HAP-1 (cell line): ENCODE measurements at places on chromosomes 6 and 20.

GRCh38 chr6:54737247-54737646 is 109.3 kb upstream of the FAM83B start:
- peak; percentile 47 for DNase-seq

- DNase-seq: no peak
Measured at GRCh38 chr6:133634474-133634873, 254.4 kb upstream of the TCF21 start.

- DNase-seq: no peak
Measured at GRCh38 chr20:31909253-31910070, 39.0 kb downstream of the TTLL9 start.

- no peak for DNase-seq
Measured at GRCh38 chr6:104428184-104428583, 431.5 kb downstream of the HACE1 start.

DNA sequence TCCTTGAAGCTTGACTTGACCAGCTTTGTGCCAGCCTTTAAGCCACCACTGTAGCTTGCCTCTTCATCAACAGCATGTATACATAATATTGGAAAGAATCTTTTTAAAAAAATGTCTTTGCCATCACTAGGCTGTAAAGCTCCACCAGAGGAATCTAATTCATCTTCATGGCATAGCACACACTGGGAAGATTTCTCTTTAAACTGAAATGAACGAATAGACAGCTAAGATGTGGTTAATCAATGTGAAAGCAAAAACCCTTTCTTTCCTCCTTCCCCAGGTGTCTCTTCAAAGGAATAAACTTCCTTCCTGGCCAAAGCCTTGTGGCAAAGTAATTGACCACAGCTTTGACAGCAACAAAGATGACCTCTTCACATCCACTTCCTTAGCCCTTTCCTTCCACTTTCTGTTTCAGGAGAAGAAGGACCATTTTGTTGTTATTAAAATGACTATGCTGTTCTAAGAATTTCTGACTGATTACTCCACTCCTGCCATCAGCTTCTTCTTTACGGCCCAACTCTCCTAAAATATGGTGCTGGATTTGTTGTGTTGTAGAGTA is 428.7 kb upstream of the SOX4 start:
- DNase-seq: no peak

DNA sequence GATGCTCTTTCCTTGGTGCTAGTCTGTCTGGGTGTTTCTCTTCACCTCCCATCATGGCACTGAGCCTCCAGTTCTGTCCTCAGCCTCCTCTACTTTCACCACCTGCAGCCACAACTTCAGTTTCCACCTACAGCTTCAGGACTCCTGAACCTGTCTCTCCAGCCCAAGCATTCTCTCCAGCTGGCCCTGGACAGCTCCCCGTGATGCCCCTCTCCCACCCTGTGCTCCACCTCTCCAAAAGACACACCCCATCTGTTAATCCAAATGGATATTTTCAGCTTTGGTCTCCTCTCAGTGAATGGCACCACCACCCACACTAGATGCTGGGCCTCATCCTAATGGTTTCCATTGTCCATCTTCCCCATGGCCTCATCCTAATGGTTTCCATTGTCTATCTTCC is 79.5 kb upstream of the NEDD9 start:
- no peak for DNase-seq

DNA sequence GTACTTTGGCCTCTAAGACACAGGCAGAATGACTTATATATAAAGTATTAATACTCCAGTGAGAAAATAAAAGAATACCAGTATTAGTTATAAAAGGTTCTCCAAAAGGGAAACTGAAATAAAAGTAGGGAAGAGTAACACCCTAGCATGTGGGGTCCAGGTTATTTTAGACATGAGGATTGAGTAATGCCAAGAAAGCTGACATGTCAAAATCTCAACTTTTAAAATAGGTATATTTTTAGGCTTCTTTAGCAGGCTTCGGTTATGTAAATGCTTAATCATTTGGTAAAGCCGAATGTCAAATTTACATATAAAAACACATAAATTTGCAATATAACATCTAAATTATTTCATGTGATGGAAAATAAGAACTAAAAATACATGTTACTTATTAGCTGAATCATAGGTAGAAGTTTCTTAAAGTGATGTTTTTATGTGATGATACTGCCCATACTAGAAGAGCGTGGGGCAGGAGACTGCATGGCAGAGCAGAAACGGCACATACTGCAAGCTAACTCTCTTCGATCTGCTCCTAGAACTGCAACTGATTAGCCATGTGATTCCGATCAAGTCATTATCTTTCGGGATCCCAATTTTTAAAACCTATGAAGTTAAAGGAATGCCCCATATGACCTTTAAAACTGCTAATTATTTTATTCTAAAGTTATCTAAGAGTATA is 129.4 kb upstream of the DST start:
- DNase-seq: no peak

DNA sequence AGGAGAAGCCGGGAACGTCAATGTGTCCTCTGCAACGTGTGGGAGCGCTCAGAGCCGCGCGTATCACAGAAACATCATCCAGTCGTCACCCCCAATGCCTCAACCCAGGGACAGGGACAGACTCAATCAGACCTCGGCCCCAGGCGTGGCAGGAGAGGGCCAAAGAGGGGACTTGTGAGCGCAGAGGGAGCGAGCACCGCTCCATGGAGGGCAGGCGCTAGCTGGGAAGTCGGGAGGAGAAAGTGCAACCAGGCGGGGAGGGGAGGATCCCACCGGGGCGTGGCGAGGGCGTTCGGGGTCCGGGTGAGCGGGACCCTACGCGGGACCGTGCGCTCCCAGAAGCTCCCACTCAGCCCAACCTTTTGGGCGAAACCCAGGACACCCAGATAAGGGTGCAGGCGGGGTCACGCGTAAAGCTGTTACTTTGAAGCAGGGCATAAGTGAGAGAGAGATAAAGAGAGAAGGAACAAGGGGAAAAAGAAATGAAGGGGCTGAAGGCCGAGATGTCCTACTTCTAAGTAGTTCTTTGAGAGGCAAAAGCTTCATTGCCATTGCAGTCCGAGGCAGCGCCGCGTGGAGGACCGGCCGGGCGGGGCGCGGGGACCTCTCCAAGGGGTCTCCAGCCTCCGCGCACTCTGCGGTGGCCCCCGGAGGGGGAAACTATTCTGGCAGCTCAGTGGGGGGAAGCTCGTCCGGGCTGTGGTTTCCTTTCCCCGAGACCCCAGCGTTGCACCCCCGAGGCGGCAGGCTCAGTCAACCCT is 862 bp upstream of the SOBP start:
- DNase-seq: peak; percentile 85

DNA sequence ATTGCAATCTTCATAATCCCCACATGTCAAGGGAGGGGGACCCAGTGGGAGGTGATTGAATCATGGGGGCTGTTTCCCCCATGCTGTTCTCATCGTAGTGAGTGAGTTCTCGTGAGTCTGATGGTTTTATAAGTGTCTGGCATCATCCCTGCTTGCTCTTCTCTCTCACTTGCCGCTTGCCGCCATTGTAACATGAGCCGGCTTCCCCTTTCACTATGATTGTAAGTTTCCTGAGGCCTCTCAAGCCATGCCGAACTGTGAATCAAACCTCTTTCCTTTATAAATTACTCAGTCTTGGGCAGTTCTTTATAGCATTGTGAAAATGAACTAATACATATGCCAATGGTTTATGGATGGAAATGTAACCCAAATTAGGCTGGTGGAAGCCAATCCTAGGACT is 109.4 kb upstream of the AKAP12 start:
- no peak for DNase-seq

GRCh38 chr20:50610212-50610718 is 81.1 kb downstream of the RIPOR3 start:
- no peak for DNase-seq

GRCh38 chr20:3778976-3779375 is 2.3 kb downstream of the SPEF1 start:
- DNase-seq: no peak

DNA sequence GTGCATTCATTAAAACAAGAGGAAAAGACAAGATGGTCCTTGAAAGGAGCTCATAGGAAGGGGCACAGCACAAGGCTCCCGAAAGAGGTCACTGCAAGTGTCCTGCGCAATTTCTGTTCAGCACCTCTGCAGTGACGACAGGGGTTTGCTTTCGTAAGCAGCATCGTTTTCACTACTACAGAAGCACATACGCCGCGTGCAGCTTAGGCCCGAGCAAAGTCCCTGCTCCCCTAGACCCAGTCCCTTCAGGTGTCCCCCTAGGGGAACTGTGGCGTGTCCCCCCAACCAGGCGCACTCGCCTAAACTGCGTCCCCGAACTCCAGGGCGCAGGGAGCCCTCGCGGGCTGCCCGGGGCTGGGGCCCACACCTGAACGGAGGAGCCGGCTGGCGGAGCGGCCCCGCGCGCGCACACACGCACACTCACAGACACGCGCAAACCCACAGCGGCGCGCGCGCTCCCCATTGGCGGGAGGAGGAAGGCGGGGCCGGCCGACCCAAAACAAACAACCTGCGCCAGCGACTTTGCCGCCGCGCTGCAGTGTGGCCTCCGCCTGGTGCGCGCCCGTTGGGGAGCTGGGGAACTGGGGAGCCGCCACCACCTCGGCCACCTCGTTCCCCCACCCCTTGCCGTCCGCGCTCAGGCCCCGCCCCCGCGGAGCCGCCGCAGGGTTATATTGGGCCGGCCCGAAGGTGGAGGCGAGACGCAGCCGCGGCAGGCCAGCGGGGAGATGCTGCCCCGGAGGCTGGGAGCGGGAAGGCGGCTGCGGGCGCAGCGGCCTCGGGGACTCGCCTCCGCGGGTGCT is at the start of gene FOXQ1:
TSS of gene FOXQ1 (plus strand) at position 699 of the 803 bp plus-strand sequence. CDS start 607 bp downstream, outside the sequence.
- no peak for DNase-seq

GRCh38 chr20:49846206-49846807 is 33.7 kb downstream of the SLC9A8 start:
- DNase-seq: peak; percentile 73

DNA sequence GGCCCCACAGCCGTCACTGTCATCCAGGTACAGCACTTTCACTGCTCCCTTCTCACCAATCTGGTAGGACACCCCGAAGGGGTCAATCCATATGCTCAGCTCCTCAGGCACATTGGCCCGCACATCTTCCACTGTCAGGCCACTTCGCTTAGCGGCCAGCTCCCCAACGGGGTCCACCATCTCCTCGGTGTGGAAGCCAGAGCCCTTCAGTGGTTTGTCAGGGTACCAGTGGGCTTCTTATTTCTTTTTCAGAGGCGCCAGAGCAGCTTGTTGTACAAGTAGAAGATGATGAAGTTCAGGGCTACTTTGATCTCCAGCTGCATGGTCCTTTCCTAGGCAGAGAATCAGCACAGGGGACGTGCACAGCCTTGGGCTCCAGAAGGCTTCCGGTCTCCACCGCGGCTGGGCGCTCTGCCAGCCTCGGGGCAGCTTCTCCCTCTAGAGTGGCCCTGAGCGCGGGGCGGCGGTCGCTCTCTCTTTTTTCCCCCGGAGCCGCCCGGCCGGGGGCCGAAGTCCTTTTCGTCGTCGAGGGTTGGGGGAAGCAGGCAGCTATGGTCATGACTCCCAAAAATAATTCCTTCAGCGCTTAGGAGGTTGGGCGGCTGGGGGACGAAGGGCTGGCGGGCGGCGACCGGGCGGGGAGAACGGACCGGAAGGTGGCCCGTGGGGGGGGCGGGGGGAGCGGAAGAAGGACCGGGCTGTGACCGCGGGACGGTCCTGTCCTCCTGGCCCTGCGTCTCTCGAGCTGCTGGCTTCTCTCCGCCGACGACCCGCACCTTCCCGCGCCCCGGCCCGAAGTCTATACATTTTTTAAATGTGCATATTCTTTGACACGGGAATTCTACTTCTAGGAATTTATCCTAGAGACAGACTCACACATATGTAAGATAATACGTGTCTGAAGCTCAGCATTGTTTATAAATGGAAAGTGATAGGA is 6.5 kb upstream of the ZSCAN9 start:
- peak; percentile 78 for DNase-seq

DNA sequence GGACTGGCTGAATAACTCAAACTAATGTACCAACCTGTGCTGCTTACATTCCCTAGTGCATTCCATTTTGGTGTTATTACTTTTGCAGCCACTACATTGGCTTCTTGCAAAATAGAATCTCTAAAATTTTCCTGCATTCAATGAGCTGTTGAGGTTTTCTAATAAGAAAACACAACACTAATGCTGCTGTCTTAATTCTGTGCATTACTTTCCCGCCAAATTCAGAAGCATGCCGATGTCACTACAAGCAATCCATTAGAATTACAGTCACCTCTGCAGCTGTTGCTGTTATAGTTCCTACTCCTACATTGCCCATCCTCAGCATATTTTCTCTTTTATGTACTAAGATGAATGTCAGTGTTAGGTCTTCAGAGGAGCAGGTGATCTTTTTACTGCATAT is 359.5 kb downstream of the HACE1 start:
- DNase-seq: no peak

DNA sequence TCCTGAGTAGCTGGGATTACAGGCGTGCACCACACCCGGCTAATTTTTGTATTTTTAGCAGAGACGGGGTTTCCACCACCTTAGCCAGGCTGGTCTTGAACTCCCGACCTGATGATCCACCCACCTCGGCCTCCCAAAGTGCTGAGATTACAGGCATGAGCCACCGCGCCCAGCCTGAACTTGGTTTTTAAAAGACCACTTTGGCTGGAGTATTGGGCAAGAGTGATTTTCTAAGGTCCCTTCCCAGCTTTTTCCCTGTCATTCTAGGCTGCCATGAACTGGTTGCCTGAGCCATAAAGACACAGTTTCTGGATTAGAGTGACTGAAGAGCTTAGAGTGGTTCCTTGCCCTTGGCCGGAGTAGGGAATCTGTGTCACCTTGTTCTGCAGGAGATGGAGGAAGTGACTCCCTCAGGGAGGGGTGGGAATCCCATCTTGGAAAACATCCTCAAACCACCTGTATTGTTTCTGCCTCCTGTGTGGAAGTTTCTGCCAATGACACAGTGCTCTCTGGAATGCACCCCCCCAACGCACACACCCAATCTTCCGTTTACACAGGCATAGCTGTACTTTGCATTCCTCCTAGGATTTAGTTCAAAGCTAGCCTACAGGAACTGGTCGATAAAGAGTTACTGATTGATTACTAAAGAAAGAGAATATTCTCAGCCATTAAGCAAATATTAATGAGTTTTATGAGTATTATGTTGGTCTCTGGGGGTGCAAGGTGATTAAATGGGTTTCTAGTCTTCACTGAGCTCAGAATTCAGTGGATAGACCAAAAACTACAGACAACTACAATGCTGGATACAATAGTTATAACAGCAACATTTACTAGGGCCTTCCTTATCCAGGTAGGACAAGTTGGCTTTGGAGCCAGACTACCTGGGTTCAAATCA is 18.2 kb downstream of the BCL2L1 start:
- peak; percentile 50 for DNase-seq

GRCh38 chr6:154511791-154512190 is 1.3 kb upstream of the CNKSR3 start:
- DNase-seq: no peak

- DNase-seq: no peak
Measured at GRCh38 chr6:146955570-146955969, 248.6 kb upstream of the STXBP5 start.

DNA sequence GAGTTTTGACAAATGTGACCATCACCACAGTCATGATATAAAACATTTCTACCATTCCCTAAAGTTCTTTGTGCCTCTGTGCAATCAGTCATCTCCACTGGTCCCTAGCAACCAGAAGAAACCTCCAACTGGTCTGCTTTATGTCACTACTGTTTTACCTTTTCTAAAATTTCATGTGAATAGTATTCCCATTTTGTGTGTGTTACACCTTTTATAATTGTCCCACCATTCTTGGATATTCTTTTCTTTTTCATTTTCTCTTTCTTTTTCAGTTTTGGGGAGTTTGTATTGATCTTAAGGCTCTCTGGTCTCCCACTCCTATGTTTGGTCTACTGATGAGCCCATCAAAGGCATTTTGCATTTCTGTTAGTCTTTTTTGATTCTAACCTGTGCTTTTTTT is 95.4 kb downstream of the NCOA3 start:
- DNase-seq: no peak
